ENCODE measurements at places on chromosomes 2 and 18. TPM values are rescaled to one million over a fixed set of nuclear protein-coding genes. Genes with fewer than 3 reads are reported as not detected.

The RANBP2 gene
- polyA plus RNA-seq, result 10.2 TPM

The CRYGD gene
- not detected for polyA plus RNA-seq

The ABCA12 gene
- not detected for polyA plus RNA-seq

The MC2R gene
- polyA plus RNA-seq, result not detected

The RSAD2 gene
- 2.4 TPM for polyA plus RNA-seq

The ACTG2 gene
- polyA plus RNA-seq, result 1.6 TPM
